ENCODE measurements at places on chromosomes 11 and 22. TPM values are rescaled to one million over a fixed set of nuclear protein-coding genes. Genes with fewer than 3 reads are reported as not detected.
A peak's percentile ranks its signal among the peaks of the same experiment; 100 is the strongest.

GRCh38 chr22:21791635-21792625, 56.3 kb upstream of the YPEL1 start:
- no peak for DNase-seq

DNA sequence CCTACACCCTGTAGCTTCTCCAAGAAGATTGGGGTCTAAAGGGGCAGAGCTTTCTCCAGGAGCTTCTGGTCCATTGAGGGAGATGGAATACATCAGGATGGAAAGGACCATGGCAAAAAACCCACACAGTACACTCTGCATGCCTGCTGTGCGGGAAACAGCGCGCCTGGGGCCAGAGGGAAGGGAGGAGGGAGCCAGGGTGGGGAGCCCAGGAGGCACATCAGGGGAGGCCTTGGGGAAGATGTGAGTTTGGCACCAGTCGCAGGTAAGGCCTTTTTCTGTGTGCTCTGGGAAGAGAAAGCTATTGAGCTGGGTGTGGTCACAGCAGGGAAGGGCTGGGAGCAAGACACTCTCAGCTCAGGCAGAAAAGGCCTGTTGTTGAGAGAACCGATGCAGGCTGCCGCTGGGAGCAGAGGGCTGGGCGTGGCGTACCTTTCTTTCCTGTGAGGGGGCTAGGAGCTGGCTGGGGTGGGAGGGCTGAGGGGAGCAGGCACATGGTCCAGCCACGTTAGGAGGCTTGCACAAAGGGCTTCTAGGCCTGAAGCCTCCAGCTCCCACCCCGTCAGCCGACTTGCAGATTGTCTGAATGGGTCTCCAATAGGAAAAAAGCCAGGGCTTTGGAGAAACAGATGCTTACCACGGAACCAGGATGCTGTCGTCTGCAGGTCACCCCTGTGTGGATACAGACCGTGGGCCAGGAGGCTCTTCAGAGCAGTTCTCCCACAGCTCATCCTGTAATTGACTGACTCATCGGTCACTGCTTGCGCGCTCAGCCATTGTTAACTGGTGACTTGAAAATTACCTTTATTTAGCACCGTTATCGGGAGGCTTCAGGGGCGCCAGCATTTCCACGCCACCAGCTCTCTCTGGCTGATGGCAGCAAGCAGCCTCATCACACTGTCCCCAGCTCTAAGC, 237.3 kb downstream of the ST3GAL4 start:
- no peak for DNase-seq

DNA sequence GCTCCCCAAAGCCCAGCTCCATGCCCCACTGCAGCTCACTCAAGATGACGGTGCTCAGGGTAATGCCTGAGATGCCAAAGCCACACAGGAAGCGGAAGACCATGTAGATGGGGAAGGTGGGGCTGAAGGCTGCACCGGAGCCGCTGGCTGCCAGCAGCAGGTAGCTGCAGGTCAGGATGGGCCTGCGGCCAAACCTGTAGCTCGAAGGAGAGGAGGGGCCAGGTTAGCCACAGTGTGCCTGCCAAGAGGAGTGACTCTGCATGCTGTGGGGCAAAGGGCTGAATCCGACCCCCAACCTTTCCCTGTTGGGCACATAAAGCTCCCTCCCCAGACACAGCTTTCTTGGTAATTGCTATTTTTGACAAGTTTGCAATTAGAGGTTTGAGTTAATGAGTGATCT, 14.9 kb upstream of the SLC22A6 start:
- DNase-seq, result no peak

HORMAD2 gene
- total RNA-seq, result not detected

GRCh38 chr11:22554221-22554620, 71.4 kb downstream of the FANCF start:
- DNase-seq, result no peak

DNA sequence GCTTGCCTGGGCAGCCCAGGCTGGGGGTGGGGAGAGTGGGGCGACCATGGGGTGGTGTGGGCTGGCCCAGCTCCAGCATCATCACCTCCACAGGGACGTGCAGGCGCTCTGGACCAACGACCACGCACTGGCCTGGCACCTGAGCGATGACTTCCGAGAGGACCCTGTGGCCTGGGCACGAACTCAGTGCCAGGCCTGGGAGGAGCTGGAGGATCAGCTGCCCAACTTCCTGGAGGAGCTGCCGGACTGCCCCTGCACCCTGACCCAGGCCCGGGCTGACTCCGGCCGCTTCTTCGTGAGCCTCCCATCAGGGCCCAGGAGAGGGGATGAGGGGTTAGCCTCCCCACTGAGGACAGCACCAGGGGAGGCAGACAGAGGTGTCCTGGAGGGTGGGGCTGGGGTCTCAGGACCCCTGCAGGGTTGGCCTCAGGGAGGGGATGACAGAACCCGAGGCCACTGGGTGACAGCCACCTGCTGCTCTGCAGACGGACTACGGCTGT, 3.8 kb downstream of the SUSD2 start:
- DNase-seq, result no peak

ARHGAP8 gene
- total RNA-seq, result 48.7 TPM

GRCh38 chr11:95084509-95084908, 5.1 kb upstream of the ENDOD1 start:
- no peak for DNase-seq

GRCh38 chr11:125313271-125314219, 149.0 kb downstream of the PKNOX2 start:
- DNase-seq, result no peak

DNA sequence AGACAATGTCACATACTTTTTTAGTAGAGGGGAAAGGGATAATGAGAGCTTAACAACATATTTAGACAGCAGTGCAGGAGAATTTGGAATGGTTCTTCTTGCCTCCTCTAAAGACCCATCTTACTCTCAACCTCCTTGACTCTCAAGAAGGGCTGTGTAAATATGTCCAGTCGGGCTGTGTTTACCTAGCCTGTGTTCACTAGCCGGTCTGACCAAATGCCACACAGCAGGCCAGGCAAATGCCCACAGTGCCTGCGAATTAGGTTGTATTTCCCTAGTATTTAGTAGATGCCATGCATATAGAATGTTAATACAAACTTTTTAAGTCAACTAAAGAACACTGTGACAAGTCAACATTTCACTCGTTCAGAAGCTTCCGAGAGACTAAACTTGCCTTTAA, 51.4 kb upstream of the MTMR2 start:
- DNase-seq, result no peak

SLC22A12 gene
- not detected for total RNA-seq

DNA sequence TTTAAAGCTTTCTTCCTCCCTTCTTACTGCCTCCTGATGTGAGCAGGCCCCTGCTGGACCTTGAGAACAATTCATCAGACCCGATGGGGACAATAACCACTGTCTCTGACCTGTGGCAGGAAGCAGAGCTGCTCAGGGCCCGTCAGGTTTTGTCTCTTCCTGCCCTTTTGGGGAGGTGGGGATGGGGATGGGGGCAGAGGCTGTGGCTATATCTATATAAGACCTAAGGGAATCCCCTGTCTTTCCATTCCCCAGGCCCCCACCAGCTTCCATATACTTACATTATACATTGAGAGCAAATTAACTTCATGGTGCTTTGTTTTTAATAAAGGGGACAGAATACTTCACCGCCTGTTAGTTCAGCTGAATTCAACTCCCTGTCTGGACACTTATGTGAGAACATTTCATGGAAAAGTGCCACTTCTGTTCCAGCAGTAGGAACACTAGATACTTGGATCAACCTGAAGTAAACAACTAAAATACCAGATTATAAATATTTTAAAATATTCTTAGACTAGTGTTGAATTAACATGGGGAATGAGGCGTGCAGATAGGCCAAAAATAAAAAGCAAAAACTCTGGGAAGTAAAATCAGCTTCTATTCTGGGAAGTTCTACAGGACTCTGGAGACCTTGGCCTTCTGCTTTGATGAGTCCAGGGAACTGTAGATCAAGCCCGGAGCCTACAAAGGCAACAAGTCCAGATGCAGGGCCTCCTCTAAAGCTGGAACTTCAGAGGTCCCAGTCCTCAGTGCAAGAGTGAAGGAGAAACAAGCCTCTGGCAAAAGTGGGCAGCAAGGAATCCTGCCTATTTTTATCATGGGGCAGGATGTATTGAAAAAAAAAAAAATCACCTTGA, 11.1 kb downstream of the ZP1 start:
- no peak for DNase-seq

DNA sequence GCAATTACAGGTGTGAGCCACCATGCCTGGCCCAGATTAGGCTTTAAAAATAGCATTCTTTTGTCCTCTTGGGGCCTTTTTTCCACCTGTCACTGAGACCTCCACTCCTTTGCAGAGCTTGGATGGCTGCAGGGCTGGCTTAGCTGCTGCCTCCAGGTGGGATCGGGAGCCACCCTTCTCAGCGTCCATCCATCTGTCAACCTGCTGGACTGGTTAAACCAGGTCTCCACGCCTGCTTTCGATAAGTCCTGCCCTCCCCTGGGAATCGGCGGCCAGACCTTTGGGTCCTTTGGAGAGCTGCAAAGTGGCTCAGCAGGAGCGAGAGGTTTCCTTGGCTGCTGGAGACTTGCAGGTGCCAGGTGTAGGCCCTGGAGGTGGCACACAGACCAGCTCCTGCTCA, 23.4 kb upstream of the GRAMD4 start:
- DNase-seq, result no peak

MRGPRX3 gene
- not detected for total RNA-seq

DNA sequence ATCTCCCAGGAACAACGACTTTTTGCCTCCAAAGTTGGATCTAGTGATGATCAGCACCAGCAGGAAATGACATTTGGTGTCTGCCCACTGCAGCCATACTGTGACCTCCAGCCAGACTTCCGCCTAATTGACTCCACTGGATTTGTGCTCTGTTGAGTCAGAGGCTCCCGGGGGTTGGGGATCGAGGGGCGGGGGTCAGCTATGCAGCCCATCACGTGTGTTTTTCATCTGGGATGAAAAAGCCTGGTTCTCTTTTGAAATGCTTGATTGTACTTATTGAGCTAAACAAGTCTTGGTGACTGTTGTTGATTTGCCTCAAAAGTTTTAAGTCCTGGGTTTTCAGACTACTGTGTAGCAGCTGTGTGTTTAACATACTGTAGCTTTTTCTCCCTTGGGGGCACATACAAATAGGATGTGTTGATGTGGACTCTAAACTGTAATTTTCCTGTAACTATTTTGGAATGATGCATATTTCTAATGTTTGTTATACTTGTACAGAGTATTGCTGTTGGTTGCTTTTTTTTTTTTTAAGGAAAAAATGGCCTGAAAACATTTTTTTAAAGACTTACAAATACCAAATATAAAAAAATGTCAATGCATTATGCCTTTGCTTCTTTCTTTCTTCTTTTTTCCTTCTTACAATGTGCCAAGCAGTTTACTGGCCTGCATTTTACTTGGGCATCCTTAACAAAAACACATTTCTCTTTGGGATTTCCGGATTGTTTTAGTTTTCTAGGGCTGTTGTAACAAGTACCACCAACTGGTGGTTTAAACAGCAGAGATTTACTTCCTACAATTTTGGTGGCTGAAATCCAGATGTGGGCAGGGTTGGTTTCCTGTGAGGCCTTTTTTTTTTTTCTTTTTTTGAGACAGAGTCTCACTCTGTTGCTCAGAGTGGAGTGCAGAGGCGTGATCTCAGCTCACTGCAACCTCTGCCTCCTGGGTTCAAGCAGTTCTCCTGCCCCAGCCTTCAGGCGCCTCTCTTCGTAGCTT, 46.1 kb upstream of the OR4B1 start:
- DNase-seq, result no peak

OR2AG2 gene
- 0.17 TPM for total RNA-seq

- DNase-seq, result peak; percentile 33
Measured at GRCh38 chr22:49008682-49009235, 818.9 kb downstream of the BRD1 start.

RIBC2 gene
- 1.8 TPM for total RNA-seq

GRCh38 chr11:95915051-95915450, 8.9 kb downstream of the MTMR2 start:
- DNase-seq, result no peak

DNA sequence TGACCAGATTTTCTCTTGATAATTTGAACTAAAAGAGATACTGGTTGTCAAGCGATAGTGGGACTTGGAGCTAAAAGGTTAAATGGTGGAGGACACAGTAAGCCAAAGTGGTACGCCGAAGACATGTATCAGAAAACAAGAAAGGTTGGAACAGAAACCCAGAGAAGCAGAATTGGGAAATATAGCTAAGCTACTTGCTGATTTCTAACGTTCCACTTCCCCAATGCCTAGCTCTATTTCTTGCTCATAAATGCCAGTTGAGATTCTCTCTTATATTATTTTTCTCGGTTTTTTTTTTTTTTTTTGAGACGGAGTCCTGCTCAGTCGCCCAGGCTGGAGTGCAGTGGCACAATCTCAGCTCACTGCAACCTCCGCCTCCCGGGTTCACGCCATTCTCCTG, 12.7 kb downstream of the TMEM41B start:
- DNase-seq, result no peak

DNA sequence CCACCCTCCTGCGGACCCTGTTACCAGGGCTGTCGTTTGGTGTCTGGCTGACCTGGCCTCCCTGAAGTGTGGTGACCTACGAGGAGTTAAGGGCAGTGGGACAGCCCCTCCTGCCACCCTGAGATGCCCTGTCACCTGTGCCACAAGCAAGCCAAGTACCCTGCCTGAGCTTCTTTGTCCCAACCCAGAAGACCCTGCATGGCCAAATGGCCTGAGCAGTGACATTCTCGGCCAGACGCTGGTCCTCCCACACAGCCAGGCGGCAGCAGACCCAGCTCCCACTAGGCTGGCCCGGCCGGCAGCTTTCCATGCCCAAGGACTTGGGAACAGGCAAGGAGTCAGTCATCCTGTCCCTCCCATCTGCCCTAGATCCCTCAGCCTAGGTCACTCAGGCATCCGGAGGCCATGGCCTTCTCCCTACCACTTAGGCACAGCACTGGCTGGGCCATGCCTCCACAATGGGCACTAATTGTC, 7.6 kb downstream of the ARVCF start:
- DNase-seq, result no peak

DNA sequence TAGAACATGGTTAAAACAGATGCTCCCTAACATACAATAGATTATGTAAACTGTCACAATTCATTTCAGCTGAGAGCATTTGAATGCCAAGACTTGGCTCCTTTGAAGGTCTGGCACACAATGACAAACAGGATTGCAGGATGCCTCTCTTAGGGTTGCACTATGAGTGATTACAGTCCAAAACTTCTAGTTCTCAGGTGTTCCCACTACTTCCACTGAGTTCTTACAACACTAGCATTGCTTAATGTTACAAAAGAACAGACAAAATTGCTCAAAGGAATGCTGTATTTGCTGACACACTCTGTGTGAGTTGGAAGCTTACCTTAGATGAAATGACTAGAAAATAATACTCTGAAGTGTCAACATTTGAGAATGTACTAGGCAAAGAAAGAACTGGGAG, 2413.8 kb upstream of the RAG2 start:
- no peak for DNase-seq

GRCh38 chr11:9858218-9858617, 194.3 kb downstream of the SWAP70 start:
- DNase-seq, result no peak
